Stimulated activated CD4-positive, alpha-beta T cell treated with anti-CD3 and anti-CD28 coated beads, TNF-alpha, amount 100 ng/mL, for 1 hour (primary cell): ENCODE measurements at places on chromosomes 6 and 20.

- DNase-seq = no peak
Measured at GRCh38 chr6:97240222-97240621, 42.8 kb downstream of the MMS22L start.

GRCh38 chr6:139446768-139447655 is 72.6 kb upstream of the CITED2 start:
- no peak for DNase-seq

DNA sequence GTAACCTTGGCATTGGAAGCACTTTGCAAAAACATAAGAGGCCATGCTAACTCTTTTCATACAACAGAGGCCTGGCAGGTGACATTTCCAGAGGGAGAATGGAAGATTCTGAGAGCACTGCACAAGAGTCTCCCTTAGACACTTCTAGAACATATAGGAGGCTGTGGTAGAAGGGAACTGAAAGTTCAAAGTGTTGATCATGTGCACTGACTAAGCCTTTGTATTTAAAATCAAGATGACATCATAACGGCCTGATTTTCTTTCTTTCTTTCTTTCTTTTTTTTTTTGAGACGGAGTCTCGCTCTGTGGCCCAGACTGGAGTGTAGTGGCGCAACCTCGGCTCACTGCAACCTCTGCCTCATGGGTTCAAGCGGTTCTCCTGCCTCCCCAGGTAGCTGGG is 26.8 kb upstream of the DNAAF9 start:
- DNase-seq = no peak

GRCh38 chr6:30754631-30755030 is 10.3 kb upstream of the IER3 start:
- no peak for DNase-seq
